Cortex of kidney (tissue), 1 donor: ENCODE measurements at places on chromosomes 1 and 21.

DNA sequence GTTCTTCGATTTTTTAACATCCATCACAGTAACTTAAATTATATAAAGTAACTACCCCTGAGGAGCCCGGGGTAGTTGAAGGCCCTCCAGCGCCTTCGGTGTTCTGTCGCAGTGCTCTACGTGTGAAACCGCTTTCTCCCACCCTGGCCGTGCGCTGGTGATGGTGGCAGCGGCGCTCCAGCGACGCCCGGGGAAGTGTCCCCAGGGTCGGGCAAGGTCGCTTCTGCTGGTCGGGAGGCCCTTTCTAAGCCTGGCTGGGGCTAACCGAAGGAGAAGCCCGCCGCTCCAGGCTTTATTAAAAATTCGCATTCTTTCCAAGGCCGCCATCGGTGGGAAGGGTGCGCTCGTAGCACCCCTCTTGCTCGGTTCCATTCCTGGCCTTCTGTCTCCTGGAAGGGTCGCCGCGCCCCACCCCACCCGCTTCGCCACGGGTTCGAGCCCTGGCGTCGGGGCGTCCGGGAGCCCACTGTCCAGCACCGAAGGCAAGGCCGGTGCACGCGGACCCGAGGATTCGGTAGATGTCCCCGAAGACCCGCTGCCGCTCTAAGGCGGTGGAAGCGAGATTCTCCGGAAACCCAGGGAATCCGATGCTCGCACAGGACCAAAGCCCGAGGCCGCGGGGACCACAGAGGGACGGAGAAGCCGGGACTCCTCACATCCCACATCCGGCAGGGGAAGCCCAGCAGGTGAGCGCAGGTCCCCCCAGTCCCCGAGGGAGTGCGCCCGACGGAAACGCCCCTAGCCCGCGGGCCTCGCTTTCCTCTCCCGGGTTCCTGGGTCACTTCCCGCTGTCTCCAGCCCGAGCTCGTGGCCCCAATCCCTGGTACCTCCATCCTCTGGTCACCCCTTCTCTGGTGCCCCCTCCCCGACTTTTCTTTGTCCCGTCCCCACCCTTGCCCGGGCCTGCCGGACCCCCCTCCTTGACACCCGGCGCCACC lies 685 bp upstream of the RIPPLY3 start:
- DNase-seq: no peak

GRCh38 chr1:185317886-185318310 lies 855 bp upstream of the IVNS1ABP start:
- DNase-seq: no peak

- DNase-seq: no peak
Observed at GRCh38 chr1:37739222-37739621, 25.7 kb downstream of the EPHA10 start.

DNA sequence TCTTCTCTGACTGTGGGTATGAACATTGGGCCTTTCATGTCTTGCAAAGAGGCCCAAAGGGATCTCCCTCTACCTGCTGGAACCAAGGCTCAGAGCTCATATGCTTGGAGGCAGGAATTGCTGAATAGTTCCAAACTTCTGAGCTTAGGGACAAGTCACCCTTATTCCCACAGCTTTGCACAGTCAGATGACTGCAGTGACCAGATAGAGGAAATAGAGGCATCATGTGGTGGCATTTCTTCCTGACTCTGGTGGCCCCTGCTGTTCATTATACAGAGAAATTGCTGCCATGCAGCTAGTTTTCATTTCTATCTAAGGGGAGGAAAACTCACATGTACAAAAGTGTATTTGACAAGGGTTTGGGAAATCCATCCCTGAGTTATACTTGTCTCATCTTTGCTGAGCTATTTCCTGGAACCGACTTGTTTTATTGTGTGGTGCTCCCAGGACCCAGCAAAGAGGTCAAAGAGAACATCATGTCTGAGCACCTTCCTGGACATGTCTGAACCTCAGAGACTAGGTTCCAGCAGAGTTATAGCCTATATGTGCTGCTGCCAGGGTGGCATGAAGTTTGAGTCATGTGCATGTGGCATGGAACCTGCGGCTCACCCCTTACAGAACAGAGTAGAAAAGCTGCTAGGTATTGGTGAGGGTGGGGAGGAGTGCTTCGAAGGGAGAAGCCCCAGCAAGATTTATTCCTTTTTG lies 131.2 kb downstream of the PIK3R3 start:
- DNase-seq: no peak

GRCh38 chr1:95073446-95073845 lies 695 bp upstream of the ALG14 start:
- DNase-seq: no peak
